ENCODE measurements at places on chromosomes 2 and 18.

- DNase-seq = no peak
These were observed 94.1 kb upstream of the SMAD7 start for GRCh38 chr18:49044898-49045297.

- no peak for DNase-seq
These were observed 81.5 kb downstream of the NRP2 start for GRCh38 chr2:205763708-205764211.

DNA sequence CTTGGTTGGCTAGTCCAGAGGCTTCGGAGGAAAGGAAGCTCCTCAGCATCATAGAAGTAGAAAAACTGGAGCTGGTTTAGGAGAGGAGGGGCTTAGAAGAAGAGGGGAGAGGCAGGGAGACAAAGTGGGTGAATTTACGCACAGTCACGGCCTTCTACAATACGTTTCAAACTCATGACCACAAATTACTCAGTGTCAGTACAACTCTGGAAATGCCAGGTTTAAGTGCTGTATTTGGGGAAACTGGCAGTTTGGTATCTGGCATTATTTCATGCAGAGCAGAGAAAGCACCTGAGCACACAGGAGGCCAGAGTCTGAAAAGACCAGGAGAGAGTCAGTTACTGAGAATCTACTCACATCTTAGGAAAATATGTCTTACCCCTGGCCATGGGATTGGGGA, 55.4 kb downstream of the XRCC5 start:
- no peak for DNase-seq

DNA sequence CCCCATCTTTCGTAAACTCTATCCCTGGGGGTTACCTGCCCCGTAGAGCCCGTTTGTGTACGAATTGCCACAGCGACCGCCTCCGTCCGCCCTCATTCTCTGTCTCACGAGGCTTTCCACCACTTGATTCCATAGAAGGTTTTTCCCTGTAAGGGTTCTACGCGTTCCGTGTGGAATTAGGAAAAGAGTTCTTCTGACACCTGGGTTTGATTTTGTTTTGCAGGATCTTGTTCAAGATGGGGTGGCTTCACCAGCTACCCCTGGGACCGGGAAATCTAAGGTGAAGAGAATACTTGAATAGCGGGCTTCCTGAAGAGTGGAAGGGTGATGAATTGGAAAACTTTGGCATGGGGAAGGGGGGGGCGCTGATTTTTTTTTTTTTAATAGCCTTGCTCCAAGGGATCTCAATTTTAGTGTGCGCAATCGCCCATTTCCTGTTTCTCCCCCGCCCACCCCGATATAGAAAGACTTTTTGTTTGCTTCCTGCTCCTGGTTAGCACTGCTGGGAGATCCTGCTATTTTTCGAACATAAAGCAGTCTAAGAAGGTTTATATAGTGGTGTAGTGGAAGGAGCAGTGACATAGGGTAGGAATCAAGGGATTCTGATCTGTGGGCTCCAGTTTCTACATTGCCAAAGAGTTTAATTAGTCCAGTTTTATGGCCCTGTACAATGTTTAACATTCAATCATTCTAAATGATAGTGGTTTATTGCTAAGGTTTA, 564 bp downstream of the GCC2 start:
- no peak for DNase-seq

GRCh38 chr2:152470861-152471854, 136.2 kb downstream of the FMNL2 start:
- DNase-seq = no peak

DNA sequence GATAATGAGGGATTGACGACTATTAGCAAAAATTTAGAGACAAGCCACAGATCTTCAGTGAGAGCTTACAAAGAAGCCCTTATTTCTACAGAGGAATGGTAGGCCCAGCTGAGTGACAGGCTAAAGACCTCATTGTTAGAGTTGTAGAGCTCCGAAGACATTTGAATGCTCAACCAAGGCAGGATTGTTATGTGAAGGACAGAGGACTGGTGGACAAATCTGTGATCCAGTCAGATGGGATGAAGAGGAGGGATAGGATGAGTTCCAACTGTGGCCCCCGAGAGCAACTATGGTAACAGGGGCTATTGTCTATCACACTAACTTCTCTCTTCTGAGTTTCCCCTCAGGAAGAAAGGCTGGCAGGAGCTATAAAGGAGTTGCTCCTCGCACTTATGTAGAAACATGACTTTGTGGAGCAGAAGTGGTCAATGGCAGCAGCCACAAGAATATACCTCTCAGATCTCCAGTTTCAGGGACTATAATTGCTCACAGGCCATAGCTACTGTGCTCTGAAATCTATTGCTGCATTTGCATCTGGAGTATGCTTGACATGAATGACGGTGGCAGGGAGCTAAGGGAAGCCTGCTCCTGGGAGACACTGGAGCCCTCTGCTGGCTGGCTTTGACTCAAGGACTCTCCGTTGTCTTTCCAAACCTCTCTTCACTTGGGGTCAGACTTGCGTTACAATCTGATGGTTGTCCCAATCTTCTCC, 50.3 kb upstream of the GREB1L start:
- no peak for DNase-seq

GRCh38 chr2:187719510-187719909, 165.3 kb upstream of the TFPI start:
- DNase-seq = no peak

DNA sequence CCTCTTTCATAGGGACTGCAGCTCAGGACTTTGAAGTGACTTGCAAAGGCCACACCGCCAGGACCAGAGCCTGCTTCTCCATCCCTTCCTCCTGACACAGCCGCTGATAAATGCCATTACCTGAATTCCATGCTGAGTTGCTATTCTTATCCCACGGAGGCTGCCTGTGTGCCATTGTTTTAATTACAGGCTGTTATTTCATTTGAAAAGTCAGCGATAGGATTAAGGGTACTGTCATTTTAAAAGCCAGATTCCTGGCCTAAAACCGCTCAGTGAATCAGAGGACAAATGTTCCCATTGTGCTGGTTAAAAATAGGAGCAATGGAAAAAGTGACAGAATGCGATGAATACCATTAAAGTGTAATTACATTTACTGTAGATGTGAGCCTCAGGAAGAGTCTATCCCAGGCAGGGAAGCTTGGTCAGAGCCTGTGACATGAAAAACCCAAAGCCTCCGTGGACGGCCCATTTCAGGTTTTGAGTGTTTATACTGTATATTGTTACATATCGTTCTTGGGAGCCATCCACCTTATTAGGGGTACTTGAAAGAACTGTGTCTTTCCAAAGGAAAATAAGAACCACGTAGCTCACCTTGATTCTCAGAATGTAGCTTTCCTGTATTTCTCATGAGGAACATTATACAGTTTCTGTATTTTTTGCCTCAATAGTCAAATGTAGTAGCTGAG, 41.3 kb downstream of the PDCL3 start:
- DNase-seq = no peak

GRCh38 chr2:65553504-65554074, 121.2 kb upstream of the SPRED2 start:
- DNase-seq = no peak

GRCh38 chr18:59360381-59360780, 1.3 kb upstream of the LMAN1 start:
- DNase-seq = no peak

GRCh38 chr2:48205137-48205798, 299.0 kb upstream of the FBXO11 start:
- DNase-seq = no peak

DNA sequence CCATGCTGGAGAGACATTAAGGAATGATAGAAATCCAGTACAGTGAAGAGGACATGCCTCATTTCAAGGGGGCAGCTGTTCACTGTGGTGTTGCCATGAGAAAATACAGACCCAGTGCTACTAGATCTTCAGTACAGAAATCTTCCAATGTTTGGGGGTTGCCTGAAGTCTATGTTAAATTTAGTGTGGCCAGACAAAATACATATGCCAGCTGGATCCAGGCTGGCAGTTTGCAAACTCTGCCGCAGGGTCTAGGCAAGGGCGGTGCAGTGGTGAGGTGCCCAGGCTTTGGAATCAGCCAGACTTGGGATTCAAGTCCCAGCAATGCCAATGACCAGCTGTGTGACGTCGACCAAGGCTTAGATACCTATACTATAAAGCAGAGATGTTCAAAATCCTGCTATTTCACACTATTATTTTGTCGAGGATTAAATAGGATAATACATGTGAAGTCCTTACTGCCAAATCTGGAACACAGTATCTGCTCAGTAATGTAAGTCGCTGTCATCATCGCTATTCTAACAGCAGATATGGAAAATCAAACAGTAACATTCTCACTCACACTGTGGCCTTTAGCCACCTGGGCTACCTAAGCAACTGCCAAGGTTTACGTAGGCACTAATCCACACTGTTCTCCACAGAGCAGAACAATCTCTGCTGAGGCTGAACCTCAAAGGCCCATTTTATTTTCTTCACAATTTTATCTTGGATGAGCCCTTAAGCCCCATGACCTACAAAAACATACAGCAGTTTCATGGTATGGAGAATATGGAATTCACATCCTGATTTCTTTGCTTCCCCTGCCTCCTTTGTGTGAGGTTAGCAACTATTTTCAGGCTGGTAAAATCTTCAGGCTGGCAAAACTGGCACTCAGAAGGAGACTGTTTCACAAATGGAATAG, 5.9 kb upstream of the TMSB10 start:
- no peak for DNase-seq

DNA sequence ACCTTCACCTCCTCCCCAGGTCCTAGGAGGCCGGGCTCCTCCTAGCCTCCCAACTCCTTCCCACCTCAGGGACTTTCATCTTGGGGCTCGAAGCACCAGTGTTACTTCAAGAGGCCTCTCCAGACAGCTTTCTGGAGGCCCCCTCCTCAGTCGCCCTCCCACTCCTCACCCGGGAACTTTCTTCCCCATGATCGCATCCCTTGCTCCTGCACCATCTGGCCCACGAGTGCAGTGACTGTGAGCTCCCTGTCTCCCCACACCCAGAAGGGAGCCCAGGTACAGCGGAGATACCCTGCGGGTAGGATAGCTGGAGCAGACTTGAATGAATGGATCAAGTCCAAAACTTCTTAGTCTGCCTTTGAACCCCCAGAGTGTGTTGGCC, 6.1 kb downstream of the ERFE start:
- no peak for DNase-seq

- DNase-seq = no peak
These were observed 619.1 kb upstream of the DDX18 start for GRCh38 chr2:117195381-117195780.

- no peak for DNase-seq
These were observed 25.5 kb upstream of the SNED1 start for GRCh38 chr2:240972636-240973521.

DNA sequence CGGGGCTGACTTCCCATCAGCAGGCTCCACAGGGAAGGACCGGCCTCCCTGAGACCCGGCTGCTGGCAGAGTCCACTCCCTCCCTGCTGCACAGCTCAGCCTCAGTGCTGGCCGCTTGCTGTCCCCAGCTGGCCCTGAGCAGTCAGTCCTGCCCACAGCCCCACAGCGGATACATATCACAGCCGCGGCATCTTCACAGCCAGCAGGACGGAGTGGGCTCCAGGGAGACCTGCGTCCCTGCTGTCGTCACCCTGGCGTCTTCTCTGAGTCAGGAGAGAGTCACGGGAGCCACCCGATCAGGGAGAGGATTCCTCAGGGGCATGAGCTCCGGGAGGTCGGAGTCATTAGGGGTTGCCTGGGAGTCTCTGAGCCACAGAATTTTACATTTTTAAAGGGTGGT, 13.1 kb upstream of the SNTG2 start:
- DNase-seq = no peak

DNA sequence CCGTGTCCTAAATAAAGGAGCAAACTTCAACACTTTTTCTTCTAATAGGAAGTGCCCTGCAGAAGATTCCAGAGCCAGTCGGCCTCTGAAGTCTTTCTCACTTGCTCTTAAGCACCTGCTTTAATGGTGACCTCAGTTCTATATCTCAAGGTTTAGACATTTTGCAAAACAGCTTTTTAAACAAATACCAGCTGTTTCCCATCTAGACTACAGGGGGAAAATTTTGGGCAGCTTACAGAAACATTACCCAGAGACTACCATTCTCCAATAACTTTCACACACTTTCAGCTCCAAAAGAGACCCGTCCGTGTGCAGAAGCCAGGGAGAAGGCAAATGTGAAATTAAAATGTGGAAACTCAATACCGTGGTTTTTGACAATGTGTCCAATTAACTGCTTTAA, 285.3 kb upstream of the CCDC68 start:
- no peak for DNase-seq

DNA sequence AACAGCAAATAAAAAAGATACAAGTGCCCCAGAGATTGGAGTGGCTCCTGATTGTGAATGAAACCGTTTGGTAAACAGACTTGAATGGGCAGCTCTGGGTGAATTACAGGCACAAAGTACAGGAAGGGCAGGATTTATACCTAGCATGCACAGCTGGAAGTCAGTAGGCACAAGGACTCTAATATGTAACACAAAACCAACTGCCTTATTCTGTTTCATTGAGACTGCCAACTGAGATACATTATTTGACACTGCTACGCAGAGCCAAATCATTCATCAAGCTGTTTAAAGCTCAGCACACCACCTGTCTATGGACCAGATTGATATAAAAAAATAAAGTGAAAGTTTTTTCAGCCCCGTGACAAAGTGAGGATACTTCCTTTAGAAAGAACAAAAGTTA, 541.2 kb downstream of the NUP35 start:
- DNase-seq = no peak

DNA sequence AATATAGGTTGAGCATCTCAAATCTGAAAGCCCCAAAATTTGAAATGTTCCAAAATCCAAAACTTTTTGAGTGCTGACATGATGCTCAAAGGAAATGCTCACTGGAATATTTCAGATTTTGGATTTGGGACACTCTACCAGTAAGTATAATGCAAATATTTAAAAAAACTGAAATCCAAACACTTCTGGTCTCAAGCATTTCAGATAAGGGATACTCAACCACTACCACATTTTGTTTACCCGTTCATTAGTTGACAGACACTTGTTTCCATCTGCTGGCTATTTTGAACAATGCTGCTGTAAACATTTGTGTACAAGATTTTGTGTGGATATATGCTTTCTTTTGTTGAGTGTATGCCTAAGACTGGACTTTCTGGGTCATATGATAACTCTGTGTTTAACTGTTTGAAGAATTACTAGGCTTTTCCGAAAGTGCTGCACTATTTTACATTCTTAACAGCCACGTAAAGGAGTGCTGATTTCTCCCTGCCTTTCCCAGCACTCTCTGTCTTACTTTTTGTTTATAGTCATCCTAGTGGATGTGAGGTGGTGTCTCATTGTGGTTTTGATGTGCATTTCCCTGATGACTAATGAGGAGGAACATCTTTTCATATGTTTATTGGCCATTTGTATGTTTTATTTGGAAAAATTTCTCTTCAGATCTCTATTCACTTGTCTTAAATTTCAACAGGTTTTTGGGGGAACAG, 19.5 kb upstream of the DCDC2C start:
- DNase-seq = no peak

GRCh38 chr18:61471942-61472341, 138.7 kb downstream of the CDH20 start:
- DNase-seq = no peak

DNA sequence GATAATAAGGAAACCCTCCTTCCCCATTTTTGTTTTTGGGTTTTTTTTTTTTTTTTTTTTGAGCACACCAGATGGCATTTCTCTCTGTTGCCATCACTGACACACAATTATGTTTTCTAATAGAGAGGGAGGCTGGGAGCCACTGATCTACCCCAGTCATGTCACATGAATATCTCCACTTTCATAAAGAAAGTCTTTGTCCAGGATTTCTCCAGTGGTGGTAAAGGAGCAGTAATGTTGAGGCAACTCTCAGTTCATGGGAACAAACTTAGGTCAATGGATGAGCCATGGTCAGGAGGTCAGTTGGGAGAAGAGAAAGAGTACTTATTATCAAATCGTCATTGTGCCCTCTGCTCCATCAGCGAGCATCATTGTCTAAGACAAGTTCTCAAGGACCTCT, 603.7 kb downstream of the ARHGAP15 start:
- DNase-seq = no peak

All from activated CD4-positive, CD25-positive, alpha-beta regulatory T cell (primary cell).